ENCODE measurements at places on chromosomes 5 and 9.

DNA sequence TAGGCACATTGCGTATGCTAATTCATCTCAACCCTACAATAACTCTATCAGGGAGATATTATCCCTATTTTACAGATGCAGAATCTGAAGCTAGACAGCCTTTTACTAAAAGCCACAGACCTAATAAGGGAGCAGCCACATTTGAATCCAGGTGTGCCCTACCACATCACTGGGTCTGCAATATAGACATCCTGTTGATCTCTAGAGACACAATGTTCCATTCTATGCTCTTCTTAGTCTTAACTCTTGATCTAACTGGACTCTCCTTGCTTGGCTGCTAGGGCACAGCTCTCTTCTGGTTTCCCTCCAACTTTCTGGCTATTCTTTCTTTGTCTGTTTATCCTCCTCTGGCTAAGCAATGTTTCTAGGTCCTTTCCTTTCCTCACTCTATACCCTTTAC, 1.4 kb upstream of the SPATA6L start:
- no peak for DNase-seq

GRCh38 chr5:167295681-167296005, 995.8 kb upstream of the WWC1 start:
- DNase-seq = no peak

DNA sequence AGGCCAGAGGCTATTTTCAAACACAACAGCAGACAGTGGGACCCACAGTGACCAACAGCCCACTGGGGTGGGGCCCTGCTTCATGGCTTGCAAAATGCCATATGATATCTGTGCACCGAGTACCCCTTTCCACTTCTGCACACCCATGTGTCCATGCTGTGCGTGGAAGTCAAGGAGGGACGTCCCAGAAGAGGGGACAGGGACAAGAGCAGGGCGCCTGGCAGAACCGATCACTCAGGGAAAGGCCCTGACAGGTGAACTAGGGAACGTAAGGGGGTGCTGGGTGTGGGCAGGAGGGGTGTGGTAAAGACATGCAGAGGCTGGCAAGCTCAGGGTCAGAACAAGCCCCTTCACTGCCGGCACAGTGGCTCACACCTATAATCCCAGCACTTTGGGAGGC, 7.6 kb upstream of the TTLL11 start:
- DNase-seq = no peak

DNA sequence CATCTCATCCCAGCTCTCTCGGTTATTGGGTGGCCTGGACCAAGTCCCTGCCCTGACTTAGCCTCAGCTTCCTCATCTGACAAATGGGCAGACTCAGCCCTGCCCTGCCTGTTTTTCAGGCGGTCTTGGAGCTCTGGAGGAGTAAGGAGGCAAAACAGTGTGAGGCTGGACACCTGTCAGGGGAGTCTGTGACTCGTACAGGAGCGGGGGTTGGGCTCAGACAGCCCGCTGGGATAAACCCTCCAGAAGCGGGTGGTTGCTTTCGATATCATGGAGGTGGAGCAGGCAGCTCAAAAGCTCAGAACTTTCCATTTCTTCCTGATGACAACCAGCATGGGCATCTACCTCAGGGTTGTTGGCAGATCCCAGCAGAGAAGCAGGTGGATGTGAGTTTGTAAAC, 72.9 kb upstream of the GGTA1 start:
- DNase-seq = no peak

- no peak for DNase-seq
These were observed 10.3 kb upstream of the GLE1 start for GRCh38 chr9:128494108-128494745.

GRCh38 chr9:89274838-89275237, 36.2 kb upstream of the CKS2 start:
- DNase-seq = no peak

DNA sequence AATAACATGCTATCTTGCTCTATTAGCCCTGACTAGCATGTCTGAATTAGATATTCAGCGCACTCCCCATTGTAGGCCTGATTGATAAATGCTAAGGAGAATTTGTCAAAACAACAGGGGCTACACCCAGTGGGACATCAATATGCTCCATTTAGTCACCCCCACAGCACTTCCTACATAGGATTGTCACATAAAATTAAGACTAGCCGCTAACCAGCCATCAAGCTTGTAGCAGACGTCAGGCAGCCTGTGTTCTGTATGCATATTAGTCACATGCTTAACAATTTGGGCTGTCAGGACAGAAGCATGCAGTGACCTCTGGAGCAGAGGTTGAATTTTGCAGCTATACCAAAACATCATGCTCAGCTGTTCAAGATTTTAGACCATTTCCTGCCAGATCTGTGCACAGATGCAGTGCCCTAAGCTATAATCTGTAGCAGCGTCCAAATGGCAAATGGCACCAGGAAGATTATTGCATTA, 197.4 kb upstream of the ISL1 start:
- DNase-seq = no peak

DNA sequence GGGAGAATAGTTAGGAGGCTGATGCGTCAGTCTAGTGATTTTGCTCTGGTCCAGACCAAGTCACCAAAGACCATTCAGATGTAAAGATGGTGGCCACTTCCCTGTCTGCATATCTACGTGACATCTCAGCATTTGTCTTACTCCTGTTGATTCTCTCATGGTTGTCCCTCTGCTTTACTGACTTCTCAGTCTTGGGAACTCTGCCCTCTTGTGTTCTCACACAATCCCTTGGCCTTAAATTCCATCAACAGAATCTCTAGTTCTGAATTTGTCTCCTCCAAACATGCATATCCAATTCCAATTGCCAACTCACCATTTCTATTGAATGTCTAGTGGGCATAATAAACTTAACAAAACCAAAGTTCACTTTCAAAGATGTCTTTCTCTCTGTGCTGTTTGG, 147.8 kb downstream of the SLC24A2 start:
- no peak for DNase-seq

- DNase-seq = no peak
These were observed 36.8 kb upstream of the RNF38 start for GRCh38 chr9:36436909-36437308.

Measured in T-helper 2 cell treated with Interferon-gamma antibody and Interleukin-4, amounts not matched to agents 5 μg/mL and 100 μg/mL, for 36 hours (primary cell).